ENCODE measurements at places on chromosomes 1 and 21. TPM values are rescaled to one million over a fixed set of nuclear protein-coding genes. Genes with fewer than 3 reads are reported as not detected.

The FMO3 gene
- total RNA-seq: 428 TPM

The AK2 gene
- total RNA-seq: 133 TPM

The LHX4 gene
- not detected for total RNA-seq

- DNase-seq: peak; percentile 54
Observed at GRCh38 chr1:62384276-62385005, 52.4 kb upstream of the USP1 start.

DNA sequence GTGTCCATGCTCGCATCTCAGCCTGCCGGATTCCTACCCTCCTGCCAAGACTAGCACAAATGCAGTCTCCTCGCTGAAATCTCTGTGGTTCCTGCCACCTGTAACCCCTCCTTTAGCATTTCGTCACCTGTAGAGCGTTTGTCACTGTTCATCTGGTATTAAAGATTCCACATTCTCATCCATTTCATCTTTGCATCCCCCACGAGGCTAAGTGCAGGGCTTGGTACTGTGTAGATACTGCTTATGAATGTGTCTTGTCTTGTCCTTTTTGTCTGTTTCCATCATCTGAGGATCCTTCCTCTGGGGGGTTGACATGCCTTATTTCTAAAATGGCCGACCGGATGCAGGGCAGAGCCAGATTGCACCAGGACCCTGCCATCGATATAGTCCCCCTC is 53.7 kb upstream of the DNAJC6 start:
- DNase-seq: no peak
